Fibroblast of upper back skin (primary cell): ENCODE measurements at places on chromosomes 16 and 17.

DNA sequence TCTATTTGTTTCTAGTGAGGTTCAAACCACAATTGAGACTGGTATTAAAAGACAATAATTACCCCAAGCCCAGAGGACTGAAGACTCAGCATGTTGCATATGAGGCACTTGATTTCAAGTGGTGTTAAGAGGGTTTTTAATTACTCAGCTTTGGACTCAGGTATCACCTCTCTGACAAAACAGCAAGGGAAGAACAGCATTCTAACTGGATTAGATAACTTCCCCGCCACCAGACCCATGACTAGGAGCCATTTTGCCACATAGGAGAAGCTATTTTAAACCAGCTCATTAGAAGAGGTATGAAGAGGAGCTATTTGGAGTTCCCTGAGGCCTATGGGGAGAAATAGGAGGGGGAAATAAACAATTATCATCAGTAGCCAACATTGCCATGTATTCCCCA lies 226.1 kb upstream of the TOX3 start:
- DNase-seq: no peak

GRCh38 chr17:7834542-7834956 lies 532 bp downstream of the KDM6B start:
- DNase-seq: no peak

GRCh38 chr17:32777436-32777835 lies 99.5 kb downstream of the MYO1D start:
- no peak for DNase-seq

GRCh38 chr17:8746501-8747236 lies 2.0 kb upstream of the CCDC42 start:
- peak; percentile 16 for DNase-seq

DNA sequence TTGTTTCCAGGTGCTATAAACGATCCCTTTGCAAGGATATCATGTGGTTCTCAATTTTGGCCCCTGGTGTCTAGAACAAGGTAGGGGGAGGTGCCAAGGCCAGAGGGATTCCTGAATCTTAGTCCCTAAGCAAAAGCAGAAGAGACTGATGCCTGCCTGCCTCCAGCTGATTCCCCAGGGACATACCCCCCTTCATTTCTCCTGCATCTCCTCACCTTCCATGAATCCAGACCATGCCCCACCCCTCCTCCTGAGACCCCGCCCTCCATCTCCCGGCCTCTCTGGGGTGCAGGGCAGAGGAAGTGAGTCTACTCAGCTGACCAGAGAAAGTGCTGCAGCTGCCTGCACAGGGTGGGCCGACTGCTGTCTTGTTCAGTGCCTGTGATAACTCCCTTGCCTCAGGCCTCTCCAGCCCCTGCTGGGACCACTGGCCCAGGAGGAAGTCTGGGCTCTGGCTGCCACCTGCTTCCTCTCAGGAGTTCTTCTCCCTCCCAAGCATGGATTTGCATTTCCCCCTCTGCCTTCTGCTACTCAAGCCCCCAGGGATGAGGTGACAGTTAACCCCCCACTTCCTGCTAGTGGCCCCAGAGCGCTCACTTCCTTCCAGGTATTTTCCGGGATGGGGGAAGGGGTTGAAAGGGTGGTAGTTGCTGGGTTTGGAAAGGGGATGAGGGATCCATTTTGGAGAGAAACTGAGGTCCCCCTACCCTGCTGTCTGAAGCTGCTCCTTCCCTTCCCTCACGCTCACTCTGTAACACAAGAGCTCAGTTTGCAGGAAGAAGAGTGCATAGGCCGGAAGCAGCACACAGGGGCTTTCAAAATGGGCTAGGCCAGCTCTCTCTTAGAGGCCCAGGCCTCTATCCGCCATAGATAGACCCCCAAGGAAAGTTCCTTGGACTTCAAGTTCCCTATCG lies 10.5 kb upstream of the TSPOAP1 start:
- peak; percentile 97 for DNase-seq
